Left colon (tissue), 2 donors: ENCODE measurements at places on chromosomes 2 and 18. TPM values are rescaled to one million over a fixed set of nuclear protein-coding genes. Genes with fewer than 3 reads are reported as not detected.

The ENOSF1 gene
- 92.0 TPM for total RNA-seq

The PAX3 gene
- total RNA-seq: not detected

The TMEM163 gene
- not detected for total RNA-seq

The MYO7B gene
- 262 TPM for total RNA-seq

The SCN3A gene
- 1.4 TPM for total RNA-seq

The RGPD3 gene
- 0.24 TPM for total RNA-seq

The COL5A2 gene
- 8.0 TPM for total RNA-seq

The MALL gene
- 368 TPM for total RNA-seq

The CHRND gene
- total RNA-seq: not detected

The ACTG2 gene
- total RNA-seq: 765 TPM

The SH2D6 gene
- 6.3 TPM for total RNA-seq

- DNase-seq: no peak
Measured at GRCh38 chr18:76557026-76557575, 62.1 kb upstream of the ZNF516 start.

DNA sequence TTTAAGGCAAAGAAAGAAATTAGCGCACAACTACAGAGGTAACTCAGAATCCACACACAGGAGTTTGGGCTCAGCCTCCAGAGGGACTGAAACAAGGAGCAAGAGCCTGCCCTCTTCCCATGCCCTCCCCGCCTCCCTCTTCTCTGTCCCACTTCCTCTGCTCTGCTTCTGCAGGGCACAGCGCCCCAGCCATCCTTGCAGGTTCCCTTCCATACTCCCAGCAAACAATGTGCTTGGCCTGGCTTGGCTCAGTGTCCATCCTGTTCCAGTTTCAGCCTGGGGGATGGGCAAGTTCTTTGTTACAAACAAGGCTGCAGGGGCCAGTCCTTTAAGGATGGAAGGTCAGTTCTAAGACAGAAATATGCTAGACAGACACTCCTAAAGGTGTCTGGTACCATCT, 133.5 kb downstream of the CDH20 start:
- DNase-seq: no peak

GRCh38 chr2:196884368-196884767, 42.1 kb downstream of the PGAP1 start:
- no peak for DNase-seq

GRCh38 chr18:48942554-48943261, 8.1 kb downstream of the SMAD7 start:
- no peak for DNase-seq

DNA sequence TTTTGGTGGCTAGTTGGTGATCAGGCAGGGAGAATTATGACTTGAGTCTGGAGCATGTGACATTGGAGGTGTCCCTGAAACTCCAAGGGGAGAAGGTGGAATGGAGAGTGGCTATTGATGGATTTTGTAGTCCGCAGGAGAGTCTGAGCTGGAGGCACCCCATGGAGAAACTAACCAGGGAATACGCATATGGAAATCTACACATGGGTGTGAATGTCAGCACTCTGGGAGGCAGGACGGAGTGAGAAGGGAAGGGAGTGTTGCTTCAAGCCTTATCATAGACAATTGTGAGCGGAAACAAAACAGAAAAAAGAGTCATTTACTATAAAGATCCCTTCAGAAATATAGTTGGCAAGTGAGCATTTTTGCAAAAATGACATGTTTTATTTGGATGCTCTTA, 667 bp upstream of the SCYGR4 start:
- no peak for DNase-seq

DNA sequence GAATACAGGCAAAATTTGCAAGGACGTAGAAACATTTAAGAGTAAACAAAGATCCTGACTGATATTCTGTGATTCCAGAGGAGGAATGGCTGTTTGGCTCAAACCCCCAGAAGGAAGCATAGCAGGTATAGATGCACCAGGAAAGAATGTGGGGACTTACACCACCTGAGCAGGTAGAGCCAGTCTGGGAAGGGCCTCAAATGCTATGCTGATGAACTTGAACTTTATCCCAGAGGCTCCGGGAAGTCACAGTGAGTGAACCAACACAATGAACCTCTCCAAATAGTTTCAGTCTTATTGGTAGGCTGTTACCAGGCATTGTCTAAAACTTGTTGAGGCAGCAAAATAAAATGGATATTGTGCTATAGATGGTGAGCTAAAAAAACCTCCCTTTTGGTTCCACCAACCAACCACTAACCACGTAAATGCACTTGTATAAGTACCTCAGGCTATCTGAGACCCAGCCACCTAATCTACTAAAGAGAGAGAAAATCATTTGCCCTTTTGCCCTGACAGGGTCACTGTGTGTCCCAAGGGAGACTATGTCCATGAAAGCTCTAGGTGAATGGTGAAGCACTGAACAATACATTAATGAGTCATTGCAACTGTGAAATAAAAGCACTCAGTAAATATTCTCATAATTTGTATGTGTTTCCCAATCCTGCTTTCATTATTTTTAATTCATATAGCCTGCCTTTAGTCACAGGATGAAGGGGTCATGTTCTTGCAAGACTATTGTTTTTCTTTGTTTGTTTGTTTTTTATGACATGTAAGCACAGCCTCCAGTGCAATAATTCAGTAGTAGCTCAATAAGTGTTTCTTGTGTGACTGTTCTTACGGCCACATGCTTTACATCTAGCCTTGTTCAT, 911.6 kb downstream of the EPHA4 start:
- DNase-seq: peak; percentile 18

- DNase-seq: no peak
Measured at GRCh38 chr2:71530641-71531332, 77.4 kb downstream of the DYSF start.

DNA sequence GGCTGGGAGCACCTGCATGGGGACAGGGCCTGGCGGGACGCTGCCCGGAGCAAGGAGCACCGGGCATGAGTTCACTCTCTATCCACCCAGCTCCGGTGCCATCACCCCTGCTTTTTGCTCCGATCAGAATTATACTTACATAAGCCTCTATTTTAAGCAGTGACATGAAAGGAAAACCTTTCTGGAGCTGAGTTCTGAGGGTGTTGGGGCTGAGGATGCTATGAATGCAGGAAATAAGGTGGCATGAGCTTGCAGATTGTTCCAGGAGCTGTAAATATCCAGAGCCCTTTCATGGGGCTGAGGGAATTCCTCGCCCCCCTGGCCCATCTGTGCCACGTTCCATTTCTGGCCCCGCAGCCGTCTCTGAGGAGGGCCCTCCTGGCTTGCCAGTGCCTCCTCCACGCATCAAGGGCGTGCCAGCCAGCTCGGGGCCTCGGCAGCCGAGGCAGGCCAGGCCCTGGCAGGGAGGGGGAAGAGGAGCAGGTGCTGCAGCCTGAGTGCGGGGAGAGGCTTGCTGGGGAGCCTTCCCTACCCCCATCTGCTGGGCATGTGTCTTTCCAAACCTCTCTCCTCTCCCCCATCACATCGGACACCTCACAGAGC, 91.7 kb upstream of the MCFD2 start:
- DNase-seq: no peak

DNA sequence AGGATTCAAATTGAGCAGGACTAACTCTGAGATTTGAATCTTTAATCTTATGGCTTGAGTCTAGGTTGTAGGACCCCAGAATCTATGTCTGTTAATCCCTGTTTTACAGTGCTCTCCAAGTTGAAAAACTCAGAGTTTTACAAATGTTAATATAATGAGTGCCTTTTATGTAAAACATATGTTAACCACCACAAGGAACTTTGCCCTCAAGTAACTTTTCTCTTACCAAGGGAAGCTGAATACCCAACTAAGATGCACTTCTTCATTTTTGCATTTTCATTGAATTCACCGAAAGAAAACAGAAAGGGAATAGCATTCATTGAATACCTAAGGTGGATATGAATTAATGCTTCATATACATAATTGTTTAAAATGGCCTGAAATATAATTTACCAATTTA, 338.1 kb downstream of the RPRM start:
- DNase-seq: no peak

DNA sequence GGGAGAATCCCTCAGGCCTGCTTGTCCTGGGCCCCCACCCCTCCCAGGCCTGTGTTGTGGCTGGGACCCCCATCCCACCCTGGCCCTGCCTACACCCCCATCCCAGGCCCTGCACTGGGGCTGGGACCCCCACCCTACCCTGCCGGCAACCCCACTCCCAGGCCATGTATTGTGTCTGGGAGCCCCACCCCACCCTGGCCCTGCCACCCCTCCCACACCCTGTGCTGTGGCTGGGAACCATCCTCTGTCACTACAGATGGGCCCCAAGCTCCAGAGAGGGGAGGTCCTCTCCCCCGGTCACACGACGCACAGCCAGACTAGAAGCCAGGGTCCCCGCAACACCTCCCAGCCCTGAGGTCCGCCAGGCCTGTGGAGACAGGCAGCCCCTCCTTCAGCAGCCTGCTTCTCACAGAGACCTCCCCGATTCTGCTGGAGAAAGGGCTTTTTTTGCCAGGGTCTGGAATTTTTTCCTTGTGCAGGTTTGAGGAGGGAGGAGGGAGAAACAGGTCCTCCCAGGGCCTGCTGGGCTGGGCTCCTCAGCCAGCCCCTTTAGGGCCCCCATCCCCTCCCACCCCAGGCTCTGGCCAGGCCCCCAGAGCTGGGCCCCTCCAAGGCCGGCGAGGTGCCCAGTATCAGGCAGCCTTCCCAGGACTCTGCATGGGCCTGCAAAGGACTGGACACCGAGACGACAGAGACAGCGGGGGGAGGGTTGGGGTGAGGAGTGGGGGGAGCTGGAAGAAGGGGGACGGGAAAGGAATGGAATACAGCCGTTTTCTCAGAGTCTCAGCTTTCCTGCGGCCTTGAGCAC, 28.0 kb downstream of the KIF1A start:
- no peak for DNase-seq

GRCh38 chr18:23099621-23100020, 35.7 kb upstream of the CABLES1 start:
- peak; percentile 54 for DNase-seq

GRCh38 chr2:61055557-61055956, 10.1 kb upstream of the SANBR start:
- DNase-seq: no peak

DNA sequence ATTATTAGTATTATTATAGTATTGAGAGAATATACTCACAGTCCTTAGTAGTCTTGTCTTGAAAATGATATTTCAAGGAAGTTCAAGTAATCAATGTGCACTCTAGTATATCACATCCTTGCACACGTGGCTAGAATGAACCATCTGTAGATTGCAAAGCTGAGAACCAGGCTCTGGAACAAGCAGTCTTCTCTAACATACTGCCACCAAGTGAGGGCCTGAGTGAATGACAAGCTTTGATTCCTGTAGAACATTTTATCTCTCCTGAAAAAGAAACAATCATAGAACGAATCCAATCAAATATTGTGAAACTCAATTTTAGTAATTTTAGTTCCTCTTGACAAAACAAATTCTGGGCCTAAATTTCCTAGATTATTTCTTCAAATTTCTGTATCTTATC, 55.3 kb upstream of the SULT1C3 start:
- DNase-seq: no peak

DNA sequence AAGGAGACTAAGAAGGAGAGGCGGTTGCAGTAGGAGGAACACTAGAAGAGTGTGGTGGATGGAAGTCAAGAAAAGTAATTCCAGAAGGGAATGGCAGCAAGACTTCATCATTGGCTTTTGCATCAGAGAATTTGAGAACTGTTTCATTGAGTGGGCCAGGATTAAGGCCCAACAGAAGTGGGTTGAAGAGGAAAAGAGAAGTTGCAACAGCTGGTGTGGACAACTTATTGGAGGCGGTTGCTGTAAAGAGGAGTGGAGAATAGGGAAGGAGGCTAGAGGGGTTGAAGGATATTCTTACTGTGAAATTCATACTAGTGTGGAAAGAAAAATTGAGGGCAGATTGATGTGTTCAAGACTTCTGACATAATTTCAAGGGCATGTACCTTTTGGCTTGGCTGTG, 168.7 kb upstream of the FN1 start:
- no peak for DNase-seq

DNA sequence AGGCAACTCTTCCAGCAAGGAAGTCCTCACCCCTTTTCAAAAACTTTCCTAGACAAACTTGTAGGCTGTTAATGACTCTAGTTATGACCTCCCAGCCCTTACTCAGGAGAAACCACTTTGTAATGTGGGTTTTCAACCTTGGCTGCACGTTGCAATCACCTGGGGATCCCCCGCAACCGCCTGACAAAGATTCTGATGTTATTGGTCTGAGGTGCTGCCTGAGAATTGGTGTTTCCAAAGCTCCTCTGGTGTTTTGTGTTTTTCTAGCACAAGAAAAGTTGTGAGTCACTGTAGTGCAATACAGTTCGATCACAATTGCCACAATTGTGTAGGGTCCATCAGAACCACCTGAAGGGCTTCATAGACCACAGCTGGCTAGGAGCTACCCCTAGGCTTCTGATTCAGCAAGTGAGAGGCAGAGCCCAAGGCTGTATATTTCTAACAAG, 121.6 kb downstream of the SP100 start:
- no peak for DNase-seq

GRCh38 chr18:22667616-22668422, 250.1 kb upstream of the CTAGE1 start:
- DNase-seq: no peak

DNA sequence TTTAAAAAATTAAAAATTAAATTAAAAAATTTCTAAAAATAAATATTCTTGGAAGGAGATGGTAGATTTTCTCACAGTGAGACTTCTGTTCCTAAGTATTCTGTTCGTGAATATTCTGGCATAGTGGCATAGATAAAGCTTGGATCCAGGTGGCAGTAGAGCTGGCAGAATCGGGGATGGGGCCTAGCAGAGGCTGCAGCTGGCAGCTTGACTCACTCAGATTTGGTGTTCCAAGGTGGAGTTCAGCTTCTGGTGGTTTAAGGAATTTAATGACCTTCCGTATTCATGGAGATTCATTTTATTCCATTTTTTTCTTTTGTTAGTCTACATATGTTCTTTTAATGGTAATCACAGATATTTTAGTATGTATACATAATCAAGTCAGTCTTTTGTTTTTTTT, 19.9 kb downstream of the ARMC9 start:
- no peak for DNase-seq

- DNase-seq: no peak
Measured at GRCh38 chr2:37934591-37935513, 9.8 kb downstream of the RMDN2 start.

- DNase-seq: no peak
Measured at GRCh38 chr2:165876712-165877111, 76.9 kb downstream of the TTC21B start.

- peak; percentile 39 for DNase-seq
Measured at GRCh38 chr18:11040823-11041656, 108.3 kb downstream of the PIEZO2 start.

- no peak for DNase-seq
Measured at GRCh38 chr2:240153418-240153817, 13.0 kb upstream of the OTOS start.

- DNase-seq: no peak
Measured at GRCh38 chr2:136225950-136226835, 108.2 kb upstream of the CXCR4 start.

- DNase-seq: no peak
Measured at GRCh38 chr2:168514692-168515091, 58.6 kb downstream of the CERS6 start.

DNA sequence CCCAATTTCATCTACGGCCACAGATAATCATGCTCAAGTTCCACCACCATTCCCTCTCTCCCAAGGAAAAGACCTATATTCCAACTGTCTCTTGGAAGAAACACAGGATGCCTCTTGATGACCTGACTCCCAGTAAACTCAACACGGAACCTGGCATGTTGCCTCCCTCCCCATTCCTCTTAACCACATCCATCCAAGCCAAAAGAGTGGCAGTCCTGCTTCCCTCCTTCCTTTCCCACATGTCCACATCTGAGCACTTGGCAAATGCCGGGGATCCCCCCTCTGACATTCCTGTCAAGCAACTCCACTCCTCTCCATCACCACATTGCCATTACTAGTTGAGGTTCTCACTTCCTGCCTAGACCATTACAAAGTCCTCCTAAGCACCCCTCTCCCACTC, 49.4 kb downstream of the PID1 start:
- DNase-seq: no peak
